Natural killer cell treated with Interleukin-12 subunit alpha and Interleukin-12 subunit beta and Interleukin-15 and Interleukin-18, amount 100 ng/mL, for 72 hours (primary cell): ENCODE measurements at places on chromosomes 3 and 15. TPM values are rescaled to one million over a fixed set of nuclear protein-coding genes. Genes with fewer than 3 reads are reported as not detected.

ITGA11 gene
- total RNA-seq = 0.17 TPM

- DNase-seq = peak; percentile 25
Measured at GRCh38 chr3:56997675-56998074, 62.8 kb upstream of the SPATA12 start.

DNA sequence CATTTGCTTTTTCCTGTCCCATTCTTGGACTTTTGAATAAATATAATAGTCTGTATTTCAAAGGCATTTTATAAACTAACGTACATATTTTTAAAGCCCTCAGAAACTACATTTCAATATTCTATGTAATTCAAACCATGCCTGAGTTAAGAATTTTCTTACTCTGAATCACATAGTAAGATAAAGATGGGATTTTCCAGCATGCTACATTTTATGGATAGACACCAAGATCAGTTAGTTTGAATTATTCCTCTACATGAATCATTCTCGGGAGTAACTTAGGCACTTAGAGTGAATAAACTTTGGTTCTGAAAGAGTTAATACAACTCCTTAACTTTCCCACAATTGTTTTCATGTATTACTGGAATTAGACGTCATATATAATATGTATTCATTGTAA lies 713.3 kb upstream of the CBLB start:
- DNase-seq = no peak

- DNase-seq = no peak
Measured at GRCh38 chr15:39625451-39625850, 44.6 kb downstream of the THBS1 start.
